Cerebellar cortex (tissue), 1 donor: ENCODE measurements at places on chromosomes 1 and 21.

GRCh38 chr1:10882069-10882468, 85.6 kb upstream of the CASZ1 start:
- no peak for DNase-seq

- no peak for DNase-seq
Observed at GRCh38 chr21:31872452-31873274, at the start of gene HUNK. TSS of gene HUNK (plus strand) at chr21:31873020. CDS start at chr21:31873675, 655 bp downstream.

DNA sequence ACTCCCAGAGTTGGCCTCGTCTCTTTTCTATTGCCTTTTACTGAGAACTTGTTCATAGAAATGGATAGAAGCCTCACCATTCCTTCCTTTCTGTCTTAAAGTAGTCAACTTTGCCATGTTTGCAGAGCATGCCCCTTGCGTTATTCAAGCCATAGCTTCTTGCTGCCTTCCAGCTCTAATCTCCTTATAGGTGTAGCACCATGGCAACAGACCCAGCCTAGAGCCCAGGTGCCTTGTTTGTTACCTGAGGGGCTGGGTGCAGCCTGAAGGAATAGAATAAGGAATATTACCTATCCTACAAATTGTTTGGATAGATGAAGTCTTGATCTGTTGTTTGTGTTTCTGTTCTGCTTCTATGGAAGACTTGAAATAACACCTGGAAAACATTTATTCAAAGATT, 59.9 kb downstream of the CLEC20A start:
- no peak for DNase-seq

- no peak for DNase-seq
Observed at GRCh38 chr1:217590598-217590997, 40.3 kb downstream of the GPATCH2 start.

DNA sequence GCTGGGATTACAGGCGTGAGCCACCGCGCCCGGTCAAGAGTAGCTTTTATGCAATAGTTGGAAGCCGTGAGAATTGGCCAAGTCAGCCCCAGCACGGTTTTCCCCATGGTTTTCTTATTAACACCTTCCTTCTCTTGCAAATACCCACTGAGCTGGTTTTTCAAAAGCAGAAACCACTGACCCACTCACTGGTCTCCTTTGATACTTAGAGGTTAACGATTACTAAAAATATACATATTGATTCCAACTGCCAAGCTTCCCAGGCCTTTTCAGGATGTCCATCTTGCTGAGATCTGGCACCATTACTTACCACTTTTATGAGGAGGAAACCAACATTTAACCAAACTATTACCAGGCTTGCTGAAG, 25.9 kb upstream of the TARDBP start:
- DNase-seq, result no peak

DNA sequence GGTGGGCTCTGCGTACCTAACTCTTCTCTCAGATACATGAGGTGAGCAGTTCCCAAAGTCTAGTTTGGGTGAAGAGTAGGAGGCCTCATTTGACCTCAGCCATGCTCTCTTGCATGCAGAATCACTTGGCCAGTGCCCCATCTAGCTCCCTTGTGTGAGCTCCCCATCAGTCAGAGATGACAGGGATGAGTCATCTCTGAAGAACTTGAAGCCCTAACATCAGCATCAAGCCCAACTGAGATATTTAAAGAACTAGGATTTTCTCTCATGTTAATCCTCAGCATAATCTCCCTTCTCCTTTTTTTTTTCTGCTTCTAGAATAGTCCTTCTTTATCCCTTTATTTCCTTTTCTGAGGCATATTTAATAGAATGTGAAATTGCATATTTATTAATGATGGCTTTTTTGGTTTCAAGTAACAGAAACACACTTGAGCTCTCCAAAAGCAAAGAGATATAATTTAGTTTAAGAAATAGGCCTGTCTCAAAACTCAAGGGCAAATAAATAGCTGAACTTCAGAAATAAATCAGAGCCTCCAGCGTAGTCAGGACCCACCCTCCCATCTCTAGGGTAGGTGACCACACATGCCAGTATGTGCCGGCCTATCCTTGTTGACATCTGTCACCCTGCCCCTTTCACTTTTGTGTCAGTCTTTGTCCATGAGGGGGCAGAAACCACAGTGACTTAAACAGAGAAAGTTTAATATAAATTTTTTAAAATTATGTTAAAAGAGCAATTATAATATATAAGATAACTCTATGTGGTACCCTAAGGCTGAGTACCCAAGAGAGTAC, 112.3 kb downstream of the TSEN15 start:
- DNase-seq, result no peak

DNA sequence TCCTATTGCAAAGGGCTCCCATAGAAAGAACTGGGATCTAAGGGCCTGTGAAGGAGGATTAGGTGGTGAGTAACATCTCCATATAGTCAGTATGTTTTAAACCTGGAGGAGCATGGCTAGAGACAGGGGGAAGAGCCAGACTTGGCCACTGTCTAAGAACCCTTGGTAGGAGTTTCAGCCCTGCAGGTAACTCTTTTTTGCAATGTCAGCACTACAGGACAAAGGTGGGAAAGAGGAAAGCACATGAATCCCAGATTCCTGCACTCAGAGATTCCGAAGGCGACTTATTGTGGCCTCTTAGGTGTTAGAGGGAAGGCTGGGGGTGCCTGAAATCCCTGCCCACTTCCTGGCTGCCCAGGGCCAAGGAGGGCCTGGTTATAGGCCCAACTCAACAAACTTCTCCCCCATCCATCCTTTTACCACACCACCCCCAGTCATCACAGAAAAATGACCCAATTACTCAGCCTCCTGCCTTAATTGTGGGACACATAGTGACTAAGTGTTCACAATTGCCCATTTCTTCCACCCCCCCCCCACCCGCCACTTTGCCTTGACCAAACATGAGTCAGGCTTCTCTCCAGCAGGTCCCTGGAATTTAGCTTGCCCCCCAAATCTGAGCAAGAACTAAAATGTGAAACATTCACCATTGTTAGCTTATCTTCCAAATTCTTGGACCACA, 1.9 kb upstream of the NTNG1 start:
- no peak for DNase-seq

- no peak for DNase-seq
Observed at GRCh38 chr1:87239997-87240605, 88.6 kb upstream of the LMO4 start.

DNA sequence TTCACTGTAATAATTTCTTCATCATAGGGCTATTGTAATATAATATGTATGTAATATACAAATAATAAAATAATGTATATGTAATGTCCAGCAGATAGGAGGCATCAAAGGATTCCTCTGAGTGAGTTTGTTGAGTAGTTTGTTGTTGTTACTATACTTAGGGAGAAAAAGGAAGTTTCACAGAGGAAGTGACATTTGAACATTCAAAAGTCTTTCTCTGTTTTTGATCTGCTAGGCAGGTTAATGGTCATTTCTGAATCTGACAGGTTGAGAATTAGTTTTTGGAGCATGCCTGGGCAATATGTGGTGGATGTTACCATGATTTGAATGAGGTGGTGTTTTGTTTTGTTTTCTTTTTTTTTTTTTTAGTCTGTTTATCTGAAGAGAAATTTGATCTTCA, 102.1 kb downstream of the NRDC start:
- no peak for DNase-seq

DNA sequence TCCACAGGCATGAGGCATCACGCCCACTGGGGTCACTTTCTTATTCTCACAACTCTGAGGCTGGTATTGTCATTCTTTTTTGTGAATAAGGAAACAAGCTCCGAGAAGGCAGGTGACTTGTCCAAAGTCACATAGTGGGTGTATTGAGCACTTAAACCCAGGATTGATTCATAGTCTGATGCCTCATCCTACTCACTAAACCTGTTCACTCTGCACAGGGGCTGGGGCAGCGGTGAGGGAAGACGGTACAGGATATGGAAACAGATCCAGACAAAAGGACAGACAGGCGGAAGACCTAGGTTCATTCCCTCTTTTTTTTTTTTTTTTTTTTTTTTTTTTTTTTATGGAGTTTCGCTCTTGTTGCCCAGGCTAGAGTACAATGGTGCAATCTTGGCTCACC, 56.6 kb downstream of the NKAIN1 start:
- DNase-seq, result no peak

GRCh38 chr1:27099135-27099586, 55.8 kb downstream of the SLC9A1 start:
- DNase-seq, result no peak

DNA sequence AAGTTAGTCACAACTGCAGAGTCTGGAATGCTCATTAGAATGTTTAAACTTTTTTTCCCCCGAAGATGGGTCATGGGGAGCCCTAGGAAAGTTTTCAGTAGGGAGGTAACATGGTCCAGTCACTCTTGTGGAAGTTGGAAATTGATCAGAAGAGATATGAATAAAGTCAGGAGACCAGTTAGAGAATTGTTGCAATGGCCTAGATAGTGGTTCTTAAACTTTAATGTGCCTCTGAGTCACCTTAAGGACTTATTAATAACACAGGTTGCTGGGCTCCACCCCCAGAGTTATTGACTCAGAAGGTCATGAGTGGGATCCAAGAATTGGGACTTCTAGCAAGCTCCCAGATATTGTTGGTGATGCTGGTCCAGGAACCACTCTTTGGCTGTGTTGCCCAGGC, 3.2 kb upstream of the TFAP2E start:
- no peak for DNase-seq

DNA sequence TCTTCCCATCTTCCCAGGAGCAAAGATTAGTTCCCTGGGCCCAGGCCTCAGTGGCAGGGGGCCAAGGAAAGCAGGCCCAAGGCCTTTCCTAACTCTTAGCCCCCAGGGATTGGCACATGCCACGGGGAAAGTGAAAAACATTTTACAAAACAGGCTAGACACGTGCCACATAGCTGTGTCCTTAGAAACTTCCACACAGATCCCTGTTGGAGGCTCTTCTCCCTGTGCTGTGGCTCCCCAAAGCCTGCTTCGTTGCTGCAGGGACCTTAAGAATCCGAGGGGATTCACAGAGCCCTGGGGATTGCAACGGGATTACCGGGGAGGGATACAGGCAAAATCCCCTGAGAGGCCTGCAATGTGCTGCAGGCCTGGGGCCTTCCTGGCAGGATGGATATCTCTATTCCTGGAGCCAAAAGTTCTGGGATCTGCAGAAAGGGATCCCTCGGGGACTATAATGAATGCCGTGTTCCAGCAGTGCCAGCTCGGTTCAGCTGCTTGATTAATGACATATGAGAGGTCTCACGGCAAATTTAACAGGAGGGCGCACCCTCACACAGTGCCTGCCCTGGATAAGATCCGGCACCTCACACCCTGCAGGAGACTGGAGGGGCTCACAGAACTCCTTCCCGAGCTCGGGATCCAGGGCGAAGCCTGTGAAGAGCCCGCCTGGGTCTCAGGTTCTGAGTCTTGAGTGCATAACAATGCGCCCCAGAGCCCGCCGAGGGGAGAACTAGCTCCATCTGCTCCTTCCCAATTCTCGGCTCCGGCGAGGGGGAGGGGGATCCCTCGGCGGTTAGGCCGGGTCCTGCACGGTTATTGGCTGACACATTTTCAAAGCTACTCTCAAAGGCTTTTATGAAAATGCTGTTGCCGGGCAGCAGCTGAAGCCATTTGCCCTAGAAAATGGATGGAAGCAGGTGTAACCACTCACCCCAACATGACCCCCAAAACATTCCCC, 15.3 kb upstream of the RGS8 start:
- DNase-seq, result peak; percentile 44
